Activated CD8-positive, alpha-beta T cell treated with anti-CD3 and anti-CD28 coated beads for 36 hours (primary cell): ENCODE measurements at places on chromosomes 7 and 10. TPM values are rescaled to one million over a fixed set of nuclear protein-coding genes. Genes with fewer than 3 reads are reported as not detected.

The AIFM2 gene
- 6.3 TPM for total RNA-seq

DNA sequence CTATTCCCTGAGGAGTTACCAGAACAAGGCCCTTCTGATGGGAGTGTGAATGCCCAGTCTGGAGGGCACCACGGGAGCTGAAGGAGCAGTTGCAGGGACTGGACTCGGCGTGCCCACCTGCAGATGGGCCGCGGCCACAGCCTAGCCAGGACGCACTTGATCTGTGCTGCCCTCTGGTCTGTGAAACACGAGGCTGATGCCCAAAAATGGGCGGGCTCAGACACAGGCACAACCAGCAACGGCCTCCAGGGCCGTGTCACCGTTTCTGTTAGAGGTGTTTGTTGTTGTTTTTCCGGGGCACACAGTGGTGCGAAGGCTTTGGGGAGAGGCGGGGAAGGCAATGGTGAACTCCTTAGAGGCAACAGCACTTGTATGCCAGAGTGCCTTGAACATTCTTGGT lies 235.8 kb downstream of the DNAJB6 start:
- no peak for DNase-seq

DNA sequence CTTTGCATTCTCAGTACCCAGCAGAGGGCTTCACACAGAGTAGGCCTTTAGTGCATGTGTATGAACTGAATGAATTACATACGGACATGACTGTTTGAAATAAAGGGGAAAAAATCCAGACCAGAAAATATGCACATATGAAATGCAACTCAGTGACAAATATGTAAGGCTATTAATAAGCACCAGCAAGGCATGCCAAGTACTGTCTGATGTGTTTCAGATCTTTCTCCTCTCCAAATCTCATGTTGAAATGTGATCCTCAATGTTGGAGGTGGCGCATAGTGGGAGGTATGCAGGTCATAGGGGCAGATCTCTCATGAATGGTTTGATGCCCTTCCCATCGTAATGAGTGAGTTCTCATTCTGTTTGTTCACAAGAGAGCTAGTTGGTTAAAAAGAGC lies 87.3 kb upstream of the TOMM7 start:
- no peak for DNase-seq

DNA sequence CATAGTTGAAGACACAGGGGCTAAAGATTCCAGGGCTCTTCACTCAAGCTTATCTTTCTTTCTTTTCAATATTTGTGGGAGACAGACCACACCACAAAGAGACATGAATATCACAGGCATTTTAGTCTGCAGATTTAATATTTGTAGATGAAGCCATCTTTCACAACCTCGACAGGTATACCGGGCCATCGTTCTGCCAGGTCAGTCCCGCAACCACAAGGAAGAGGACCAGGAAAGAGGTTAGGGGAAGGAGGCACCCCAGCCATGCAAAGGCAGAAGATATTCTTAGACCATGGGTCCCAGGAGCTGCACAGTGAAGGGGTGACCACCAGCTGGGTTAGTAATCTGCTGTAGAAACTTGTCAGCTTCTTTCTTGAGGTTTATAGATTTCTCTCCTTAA lies 66.8 kb upstream of the UCN3 start:
- no peak for DNase-seq

GRCh38 chr10:63376560-63377304 lies 89.0 kb downstream of the JMJD1C start:
- no peak for DNase-seq

DNA sequence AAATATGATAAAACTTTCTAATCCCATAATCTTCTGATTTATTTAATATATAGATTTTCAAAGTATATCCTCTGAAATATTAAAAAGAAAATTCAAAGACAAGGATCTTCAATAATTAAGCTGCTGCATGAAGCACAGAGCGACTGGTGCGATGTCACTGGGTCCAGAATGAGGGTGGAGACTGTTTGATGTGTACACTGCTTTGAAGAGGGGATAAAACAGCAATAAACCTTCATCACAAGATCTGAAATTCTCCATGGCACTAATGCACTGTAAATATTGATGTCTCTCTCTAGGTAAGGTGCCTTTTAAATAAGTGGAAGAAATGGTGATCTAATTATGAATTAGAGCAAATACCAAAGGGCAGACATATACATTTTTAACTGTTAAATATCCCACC lies 337.8 kb downstream of the PARD3 start:
- no peak for DNase-seq

DNA sequence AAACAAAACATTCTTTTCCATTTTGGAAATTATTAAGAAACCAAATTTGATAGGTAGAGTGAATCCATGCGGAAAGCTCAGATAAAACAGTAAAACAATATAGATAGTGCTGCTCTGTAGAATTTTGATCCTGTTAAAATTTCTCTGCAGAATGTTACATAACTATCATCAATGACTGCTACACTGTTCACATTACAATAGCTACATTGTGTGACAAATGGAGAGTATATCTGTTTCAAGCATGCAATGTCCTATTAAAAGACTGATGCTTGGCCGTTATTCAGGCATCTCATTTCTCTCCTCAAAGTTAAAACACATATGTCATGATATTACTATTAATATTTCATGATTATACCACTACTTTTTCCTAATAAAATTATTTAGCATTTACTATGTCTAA lies 14.7 kb upstream of the TMEM106B start:
- DNase-seq = no peak

DNA sequence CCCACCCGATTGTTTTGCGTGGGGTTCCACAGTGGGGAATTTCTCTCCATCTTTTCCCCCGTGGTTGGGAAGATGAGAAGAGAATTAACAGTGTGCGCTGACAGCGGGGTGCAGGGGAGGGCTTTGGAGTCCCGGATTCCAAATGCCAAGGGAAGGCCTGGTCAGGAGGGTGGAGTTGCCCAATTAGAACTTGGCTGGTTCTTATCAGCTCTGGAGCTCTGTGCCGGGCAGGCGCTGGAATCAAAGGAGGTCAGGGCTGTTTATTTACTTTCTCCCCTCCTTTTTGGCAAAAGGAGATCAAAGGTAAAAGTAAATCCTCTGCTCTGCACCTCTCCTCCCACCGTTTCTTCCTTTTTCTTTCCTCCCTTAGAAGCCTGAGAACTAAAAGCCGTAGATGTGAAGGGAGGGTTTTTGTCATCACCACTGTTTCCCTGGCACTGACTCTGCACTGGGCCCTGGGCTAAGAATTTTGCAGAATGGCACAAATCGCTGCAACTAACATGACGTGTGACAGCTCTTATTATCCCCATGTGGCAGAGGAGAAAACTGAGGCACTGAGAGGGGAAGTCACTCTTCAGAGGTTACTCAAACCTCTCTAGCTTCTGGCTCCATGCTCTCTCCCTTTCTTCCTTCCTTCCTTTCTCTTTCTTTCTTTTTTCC lies 95.2 kb upstream of the ZNF716 start:
- DNase-seq = no peak
